ENCODE measurements at places on chromosomes 3 and 15.

DNA sequence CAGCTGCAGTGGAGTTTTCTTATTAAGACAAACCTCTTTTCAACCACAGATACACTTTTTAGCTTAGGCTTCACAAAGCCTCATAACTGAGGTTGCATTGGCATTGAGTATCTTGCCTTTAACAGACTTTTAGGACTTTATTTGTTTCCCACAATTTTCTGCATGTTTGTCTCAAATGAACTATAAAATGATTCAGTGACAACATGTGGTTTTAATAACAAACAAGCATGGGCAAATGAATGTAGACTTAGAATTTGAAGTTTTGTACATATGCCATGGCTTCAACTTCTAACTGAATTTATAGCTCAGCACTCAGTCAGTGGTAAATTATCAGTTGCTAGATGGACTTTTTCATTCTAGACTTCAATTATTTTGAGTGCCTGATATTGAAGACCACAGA is 101.6 kb downstream of the SLC25A26 start:
- no peak for DNase-seq

GRCh38 chr3:141845407-141846049 is 30.9 kb upstream of the ATP1B3 start:
- DNase-seq, result no peak

DNA sequence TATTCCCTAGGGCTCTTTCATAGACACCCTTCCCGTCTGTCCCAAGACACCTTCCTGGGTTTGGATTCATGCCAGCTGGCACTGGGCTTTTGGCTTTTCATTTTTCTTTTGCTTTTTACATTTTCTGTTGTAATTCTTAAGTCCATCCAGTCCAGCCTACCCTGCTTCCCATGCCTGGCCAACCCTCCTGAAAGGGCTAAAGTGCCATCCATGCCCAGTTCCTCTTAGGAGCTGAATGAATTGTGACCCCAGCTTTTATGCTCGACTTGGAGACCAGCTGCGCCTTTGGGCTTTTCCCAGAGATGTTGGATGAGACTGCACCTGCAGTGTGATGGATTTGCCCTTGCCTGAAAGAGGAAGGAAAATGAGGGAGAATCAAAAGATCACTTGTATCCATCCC is 25.8 kb downstream of the LRRN1 start:
- no peak for DNase-seq

GRCh38 chr3:182516597-182517336 is 276.5 kb upstream of the ATP11B start:
- DNase-seq, result no peak

DNA sequence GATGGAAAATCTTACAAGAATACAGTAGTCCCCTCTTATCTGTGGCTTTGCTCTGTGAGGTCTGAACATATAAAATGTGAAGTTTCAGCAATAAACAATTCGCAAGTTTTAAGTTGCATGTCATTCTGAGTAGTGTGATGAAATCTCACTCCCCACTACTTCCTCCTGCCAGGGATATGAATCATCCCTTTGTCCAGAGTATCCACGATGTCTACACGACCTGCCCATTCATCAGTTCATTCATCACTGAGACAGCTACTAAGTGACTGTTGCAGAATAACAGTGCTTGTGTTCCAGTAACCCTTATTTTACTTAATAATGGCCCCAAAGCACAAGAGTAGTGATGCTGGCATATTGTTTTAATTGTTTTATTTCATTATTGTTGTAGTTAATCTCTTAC is 489.2 kb upstream of the UBE2E2 start:
- DNase-seq, result peak; percentile 86

- DNase-seq, result no peak
Observed at GRCh38 chr15:85002517-85002916, 20.9 kb downstream of the PDE8A start.

Data from kidney epithelial cell (primary cell).